Left cardiac atrium (tissue), 4 donors: ENCODE measurements at places on chromosomes 16 and 17. TPM values are rescaled to one million over a fixed set of nuclear protein-coding genes. Genes with fewer than 3 reads are reported as not detected.

GRCh38 chr17:78393575-78393974 lies 15.1 kb downstream of the PGS1 start:
- DNase-seq: no peak

GRCh38 chr16:82653550-82654511 lies 27.1 kb downstream of the CDH13 start:
- no peak for DNase-seq

The RNF112 gene
- total RNA-seq: 2.5 TPM

DNA sequence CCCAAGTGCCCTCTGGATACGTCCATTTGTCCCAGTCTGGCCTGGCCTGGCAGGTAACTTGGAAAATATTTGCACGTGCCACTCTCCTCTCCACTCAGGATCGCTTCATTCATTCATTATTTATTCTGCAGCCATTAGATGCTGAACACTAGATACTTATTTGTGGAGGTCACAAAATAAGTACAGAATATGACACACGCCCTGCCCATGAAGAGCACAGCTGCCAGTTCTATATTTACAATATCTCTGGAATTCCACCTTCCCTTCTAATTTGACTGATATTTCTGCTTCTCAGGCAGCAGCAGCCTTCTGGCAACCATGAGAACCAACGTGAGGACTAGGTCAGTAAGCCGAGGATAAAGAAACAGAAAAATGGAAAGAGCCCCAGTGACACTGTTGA lies 20.9 kb downstream of the TRIM16 start:
- DNase-seq: no peak

DNA sequence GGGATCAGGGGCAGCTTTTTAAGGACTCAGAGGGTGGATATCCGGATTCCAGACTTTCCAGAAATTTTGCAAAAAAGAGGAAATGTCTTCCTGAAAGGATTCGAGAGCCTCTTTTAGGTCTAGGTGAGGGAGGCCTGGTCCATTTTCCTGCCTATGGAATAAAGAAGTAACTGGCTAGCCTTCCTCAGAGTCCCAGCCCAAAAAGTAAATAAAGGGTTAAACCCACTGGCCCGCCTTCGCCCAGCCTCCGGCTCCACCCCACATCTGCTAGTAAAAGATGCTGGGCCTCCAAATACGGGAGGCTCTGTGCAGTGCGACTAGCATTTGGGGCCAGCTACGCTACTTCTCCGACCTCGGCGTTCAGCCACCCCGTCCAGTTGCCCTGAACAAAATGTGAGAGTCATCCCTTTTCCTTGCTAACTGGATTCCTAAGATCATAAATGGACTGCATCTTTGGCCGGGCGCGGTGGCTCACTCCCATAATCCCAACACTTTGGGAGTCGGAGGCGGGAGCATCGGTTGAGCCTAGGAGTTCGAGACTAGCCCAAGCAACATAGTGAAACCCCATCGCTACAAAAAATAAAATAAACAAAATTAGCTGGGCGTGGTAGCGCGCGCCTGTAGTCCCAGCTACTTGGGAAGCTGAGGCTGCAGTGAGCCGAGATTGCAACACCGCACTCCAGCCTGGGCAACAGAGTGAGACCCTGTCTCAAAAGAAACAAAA lies 824 bp upstream of the MPP2 start:
- DNase-seq: peak; percentile 74

GRCh38 chr17:4576729-4577322 lies 7.5 kb upstream of the SMTNL2 start:
- DNase-seq: no peak

The HEATR9 gene
- total RNA-seq: not detected

- no peak for DNase-seq
Measured at GRCh38 chr16:81713295-81713772, 65.8 kb upstream of the PLCG2 start.

DNA sequence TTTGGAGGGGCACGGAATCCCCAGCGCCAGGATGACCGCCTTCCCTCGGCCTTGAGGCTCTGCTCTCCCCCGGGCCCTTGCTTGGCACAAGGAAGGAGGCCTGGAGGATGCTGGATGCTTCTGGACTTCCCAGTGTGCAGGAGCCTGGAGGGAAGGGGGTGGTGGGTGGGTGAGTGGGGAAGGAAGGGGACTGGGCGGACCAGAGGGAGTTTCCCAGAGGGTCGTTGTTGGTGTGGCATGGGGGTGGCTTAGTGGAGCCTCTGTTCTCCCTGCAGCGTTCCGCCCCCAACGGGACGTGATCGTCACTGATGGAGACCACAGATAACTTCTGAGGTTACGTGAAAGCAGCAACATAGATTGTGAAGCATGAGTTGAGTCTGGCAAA lies 140.0 kb downstream of the IRF8 start:
- peak; percentile 8 for DNase-seq

- no peak for DNase-seq
Measured at GRCh38 chr17:72143245-72143644, 22.4 kb downstream of the SOX9 start.

The KCNH4 gene
- total RNA-seq: 0.18 TPM

The IRX6 gene
- 0.44 TPM for total RNA-seq
